ENCODE measurements at places on chromosomes 6 and 20.

DNA sequence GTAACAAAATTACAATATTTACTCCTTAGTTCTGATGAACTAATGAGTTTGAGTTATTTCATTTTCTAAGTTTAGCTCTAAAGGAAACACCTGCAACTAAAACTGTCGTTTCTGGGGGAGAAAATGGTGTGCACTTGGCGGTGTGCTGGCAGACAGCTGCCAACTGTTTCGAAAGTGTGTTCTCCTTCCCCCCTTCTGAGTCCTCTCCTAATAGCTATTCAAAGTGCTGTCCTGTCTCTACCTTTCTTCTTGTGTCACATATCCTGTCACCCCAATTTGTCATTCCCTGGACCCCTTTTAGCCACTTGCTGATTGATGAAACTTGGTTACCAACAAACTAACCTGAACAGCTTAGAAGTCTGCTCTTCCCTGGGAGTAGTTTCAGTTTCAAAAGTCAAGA is 4.9 kb upstream of the UBE2J1 start:
- DNase-seq, result no peak

- no peak for DNase-seq
These were observed 5.2 kb downstream of the SYNGAP1 start for GRCh38 chr6:33424855-33425667.

DNA sequence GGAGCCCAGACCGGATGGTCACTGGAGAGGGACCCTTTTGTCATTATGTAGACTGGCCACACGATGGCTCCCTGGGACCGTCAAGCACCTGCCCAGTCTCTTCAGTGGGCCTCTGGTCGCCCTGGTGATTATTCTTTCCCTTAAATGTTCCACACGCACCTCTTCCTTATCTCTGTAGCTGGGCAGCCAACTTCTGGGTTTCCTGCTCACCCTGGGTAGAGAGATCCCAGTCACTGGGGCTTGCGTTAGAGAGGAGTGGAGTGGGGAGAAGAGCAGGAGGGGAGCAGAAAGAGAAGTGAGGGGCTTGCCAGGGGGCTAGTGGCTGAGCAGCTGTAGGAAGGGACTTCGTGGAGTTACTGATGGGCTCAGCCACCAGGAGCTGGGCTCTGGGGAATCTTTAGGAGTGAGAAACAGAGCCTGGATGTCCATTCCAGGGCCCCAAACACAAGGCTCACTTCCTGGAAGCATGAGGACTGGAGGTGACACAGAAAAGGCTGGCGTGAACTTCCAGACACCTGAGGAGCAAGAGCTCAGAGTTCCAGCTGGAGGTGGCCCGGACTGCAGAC is 150.1 kb downstream of the DHX35 start:
- DNase-seq, result peak; percentile 36

GRCh38 chr6:82891076-82891475 is 174.6 kb downstream of the UBE3D start:
- no peak for DNase-seq

- DNase-seq, result no peak
These were observed 958 bp downstream of the SERPINB1 start for GRCh38 chr6:2840749-2841061.
